PC-3 (cell line): ENCODE measurements at places on chromosomes 3 and 15.

- DNase-seq: no peak
These were observed 407.2 kb upstream of the LMCD1 start for GRCh38 chr3:8094415-8094814.

DNA sequence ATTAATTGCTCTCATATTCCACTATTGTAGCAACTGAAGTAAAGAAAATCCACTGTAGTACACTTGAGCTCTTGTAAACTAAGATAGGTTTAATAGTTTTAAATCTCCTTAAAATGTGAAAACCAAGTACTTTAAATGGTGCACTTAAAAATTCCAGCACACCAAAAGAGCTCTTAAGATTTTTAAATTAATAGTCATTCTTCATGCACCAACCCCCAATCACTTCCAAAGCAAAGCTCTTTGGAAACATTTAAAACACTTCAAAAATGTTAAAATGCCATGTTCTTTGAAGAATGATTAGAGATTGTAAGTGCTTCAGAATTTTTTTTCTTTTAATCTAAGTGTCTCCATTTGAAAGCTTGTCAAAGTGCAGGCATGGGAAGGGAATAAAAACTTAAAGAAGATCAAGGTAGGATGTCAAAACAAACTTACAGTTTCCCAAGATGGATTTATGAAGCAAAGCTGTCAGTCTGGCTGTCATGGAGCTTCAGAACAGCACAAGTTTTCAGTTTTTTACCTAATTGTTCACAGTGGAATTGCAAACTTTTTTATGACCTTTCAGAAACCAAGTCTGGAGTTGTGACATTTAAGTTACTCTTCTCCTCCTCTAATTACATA lies 84.3 kb downstream of the ARPP21 start:
- DNase-seq: no peak

- no peak for DNase-seq
These were observed 96.5 kb upstream of the PIAS1 start for GRCh38 chr15:67957435-67958132.

DNA sequence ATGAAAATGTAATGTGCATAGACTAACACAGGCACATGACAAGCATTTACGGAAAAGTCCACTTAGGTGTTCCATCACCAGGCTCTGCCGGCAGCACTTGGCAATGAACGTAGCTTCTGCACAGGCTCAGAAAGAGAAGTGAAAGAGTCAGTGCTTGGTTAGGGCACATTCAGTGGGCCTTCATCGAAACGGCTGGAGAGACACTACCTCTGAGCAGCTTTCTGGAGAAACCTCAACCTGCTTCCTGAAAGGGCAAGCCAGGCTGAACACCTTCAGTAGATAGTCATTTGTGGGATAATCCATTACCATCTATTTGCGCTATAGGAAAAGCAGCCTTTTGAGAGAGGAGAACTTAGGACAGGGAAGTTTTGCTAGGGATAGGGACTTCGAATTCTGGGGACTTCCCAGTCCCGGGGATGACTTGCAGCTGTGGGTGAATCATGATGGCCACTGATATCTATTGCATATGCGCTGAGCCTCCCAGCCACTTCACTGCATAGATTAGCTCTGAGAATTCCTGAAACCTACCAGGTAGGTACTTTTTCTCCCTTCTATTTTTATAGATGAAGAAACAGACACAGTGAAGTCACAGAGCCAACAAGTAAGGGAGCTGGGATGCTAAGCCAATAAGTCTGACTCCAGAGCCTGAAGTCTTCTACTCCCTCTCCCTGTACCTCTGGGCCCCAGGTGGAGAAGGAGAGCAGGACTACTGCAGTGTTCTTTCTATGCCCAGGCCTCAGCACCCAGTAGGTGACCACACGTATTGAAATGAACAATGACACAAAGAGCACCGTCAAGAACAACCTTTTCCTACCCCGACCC lies 4.2 kb upstream of the SH2D7 start:
- DNase-seq: no peak

DNA sequence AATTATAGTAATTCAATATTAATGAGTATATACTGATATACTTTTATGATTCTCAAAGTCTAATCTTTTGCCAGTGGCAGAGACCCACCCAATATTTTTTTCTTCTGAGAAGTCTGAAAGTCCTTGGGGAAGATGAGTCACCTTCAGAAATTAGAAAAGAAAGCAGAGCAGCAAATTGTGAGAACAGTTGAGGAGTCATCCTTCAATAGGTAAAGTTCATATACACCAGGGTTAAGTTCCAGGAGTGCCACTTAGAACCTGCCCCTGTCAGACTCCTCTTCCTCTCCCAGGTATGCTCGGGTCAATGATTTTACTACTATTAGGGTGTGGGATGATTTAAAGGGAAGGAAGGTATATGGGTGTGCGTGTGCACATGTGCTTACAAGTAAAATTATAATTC lies 7.1 kb downstream of the CLRN1 start:
- DNase-seq: no peak

DNA sequence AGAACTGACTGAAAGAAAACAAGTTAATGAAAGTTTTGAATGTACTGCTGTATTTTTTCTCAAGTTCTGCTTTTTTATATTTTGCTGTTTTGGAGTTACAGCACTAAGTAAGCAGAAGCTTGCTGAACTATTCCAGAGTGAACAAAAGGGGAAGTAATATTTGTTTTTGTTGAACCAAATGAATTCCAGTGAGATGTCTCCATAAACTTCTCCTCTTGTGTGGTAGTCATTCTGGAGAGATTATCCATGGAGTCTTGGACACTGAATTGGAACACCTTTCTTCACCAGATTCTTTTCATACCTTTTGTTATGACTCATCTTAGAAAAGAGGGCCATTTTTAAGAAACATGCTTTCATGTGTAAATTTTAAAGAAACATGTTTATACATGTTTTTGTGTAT lies 8.8 kb downstream of the ANKUB1 start:
- peak; percentile 61 for DNase-seq

DNA sequence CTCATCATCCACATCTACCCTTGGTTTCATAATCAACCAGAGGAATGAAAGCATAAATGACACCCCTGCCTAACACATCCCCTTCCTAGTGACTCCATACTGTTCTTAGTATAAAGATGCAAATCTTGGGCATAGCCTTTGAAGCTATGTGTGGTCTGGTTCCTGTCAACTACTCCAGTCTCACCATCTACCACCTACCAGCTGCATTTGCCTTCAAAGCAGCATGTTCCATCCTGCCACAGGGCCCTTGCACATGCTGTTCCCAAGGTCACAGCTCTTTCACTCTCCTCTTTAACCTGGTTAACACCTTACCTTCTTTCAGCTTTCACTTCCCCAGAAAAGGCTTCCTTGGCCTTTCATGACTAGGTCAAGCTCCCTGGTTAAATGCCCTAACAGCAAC lies 62.3 kb upstream of the ARHGEF3 start:
- no peak for DNase-seq

DNA sequence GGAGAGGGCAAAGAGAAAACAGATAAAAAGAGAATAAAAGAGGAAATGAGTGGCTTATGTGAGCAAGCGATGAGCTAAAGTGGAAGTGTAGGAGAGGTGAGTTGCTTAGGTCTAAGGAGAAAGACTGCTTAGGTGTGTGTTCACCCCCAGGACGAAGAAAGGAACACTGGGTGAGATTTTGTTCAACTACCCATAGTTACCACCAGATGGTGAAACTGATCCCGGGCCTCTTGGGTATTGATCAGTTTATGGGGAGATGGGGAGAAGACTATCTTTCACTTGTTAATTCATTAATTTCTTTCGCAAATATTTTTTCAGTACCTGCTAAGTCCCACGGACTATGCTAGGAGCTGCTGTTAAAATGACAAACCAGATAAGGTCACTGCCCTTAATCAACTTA lies 33.9 kb downstream of the GAP43 start:
- DNase-seq: no peak

- DNase-seq: no peak
These were observed 27.0 kb downstream of the SENP5 start for GRCh38 chr3:196894557-196895295.

DNA sequence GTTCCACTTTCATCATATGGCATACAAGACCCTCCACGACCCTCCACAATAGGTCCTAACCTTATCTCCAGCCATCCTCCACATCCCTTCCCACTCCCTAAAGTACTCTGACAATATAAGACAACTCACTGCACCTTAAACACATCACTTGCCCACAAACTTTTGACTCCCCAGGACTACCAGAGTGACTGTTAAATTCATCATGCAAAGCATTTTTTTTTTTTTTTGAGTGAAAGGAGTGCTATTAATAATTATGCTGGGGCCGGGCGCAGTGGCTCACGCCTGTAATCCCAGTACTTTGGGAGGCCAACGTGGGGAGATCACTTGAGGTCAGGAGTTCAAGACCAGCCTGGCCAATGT lies 55.8 kb downstream of the OSBPL10 start:
- DNase-seq: no peak

GRCh38 chr3:98530676-98531075 lies 1.1 kb upstream of the GPR15 start:
- no peak for DNase-seq

GRCh38 chr3:14513566-14514322 lies 26.4 kb downstream of the GRIP2 start:
- DNase-seq: no peak

- no peak for DNase-seq
These were observed 25.0 kb upstream of the VPS39 start for GRCh38 chr15:42233107-42233506.

DNA sequence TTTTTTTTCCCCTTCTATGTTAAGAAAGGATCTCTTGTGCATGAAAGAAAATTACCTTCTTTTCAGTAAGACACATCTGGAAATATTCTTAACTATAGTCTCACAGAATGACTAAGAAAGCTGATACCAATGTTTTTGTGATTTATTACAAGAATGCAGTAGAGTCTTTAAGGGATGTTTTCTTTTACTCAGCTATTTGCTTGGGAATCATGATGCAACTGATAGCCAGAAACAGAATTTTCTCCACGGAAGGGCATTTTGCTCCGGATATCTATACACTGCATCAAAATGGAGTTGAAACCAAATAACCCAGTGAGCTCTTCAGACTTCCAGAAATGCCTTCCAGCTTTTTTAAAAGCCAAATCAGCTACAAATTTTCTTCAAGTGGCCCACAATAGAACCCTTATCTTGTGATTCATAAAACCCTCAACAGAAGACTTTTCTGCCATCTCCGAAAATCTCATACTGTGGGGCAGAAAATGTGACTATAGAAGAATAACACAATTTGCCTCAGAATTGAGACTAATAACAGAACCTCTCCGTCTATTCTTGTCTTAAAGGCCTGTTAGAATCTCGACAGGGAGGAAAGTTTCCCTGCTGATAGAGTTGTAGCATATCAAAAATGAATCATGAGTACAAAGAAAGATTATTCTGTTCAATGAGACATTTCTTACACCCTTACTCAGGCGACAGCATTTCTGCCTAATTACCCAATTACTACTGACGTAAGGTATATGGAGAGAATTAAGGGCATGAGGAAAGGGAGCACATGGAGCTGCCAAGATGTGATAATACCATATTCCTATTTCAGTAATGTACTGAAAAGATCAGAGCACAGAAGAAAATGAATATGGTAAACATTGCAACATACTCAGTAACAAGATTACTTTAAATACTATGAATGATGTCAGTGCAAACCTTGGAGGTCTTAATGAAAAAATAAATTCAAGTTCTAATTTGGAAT lies 900.1 kb downstream of the ROBO1 start:
- DNase-seq: no peak

DNA sequence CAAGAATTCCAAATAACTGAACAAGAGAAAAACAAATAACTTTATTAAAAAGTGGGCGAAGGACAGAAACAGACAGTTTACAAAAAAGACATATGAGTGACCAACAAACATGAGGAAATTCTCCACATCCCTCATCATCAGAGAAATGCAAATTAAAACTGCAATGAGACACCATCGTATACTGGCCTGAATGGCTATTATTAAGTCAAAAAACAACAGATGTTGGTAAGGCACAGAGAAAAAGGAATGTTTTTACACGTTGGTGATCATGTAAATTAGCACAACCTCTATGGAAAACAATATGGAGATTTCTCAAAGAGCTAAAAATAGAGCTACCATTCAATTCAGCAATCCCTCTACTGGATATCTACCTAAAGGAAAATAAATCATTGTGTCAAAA lies 1260.4 kb upstream of the ALCAM start:
- no peak for DNase-seq

DNA sequence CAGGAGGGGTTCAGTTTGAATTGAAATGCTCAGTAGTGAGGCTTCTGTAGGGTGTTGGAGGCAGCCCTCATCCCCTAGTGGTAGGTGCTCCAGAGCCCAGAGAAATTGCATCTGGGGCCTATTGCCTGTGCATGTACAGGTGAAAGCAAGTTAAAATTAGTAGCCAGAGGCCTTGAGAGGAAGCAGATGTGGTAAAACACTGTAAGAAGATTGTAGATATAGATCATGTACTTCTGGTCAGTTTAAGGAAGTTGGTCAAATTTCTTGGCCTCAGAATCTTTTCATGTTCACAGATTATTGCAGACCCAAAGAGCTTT lies 34.6 kb downstream of the IGSF10 start:
- no peak for DNase-seq

GRCh38 chr3:75781079-75781745 lies 4.1 kb downstream of the ZNF717 start:
- no peak for DNase-seq

GRCh38 chr15:40691737-40692136 lies 3.2 kb upstream of the RAD51 start:
- peak; percentile 38 for DNase-seq

DNA sequence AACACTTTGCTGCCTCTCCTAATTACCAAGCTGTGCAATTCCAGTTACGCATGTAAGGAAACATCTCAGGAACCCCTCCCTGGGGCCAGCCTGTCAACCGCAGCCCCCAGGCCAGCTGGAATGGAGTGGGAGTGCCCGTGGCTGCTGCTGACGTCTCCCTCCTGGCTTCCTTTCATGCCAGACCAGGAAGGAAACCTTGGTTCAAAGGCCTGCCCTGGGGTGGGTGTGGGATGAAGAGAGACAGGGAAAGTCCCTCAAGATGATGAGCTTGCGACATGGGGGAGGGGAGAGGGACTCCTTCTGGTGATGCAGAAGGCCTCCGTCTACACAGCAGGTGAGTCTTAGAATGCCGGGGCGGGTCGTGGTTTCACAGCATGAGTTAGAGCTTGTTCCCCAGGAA lies 11.4 kb upstream of the CYP11A1 start:
- no peak for DNase-seq

GRCh38 chr3:141114816-141115460 lies 63.8 kb downstream of the SPSB4 start:
- peak; percentile 12 for DNase-seq

GRCh38 chr3:162769564-162769963 lies 1273.0 kb downstream of the OTOL1 start:
- peak; percentile 53 for DNase-seq

DNA sequence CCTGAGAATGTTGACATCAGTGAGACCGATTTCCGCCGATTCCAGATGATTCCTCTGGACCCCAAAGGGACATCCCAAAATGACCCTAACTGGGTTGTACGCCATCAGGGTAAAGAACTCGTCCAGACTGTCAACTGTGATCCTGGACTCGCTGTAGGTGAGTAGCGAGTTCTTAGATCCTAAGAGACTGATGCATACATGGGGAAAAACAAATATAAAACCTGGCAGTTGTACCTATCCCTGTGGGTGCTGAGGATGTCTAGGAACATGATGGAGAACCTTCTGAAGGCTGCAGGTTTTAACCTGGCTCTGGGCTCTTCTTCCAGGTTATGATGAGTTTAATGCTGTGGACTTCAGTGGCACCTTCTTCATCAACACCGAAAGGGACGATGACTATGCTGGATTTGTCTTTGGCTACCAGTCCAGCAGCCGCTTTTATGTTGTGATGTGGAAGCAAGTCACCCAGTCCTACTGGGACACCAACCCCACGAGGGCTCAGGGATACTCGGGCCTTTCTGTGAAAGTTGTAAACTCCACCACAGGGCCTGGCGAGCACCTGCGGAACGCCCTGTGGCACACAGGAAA lies 12.3 kb downstream of the THBS1 start:
- DNase-seq: peak; percentile 1

GRCh38 chr15:59668556-59668955 lies 11.2 kb upstream of the GTF2A2 start:
- DNase-seq: no peak
